Activated T-helper 9 cell treated with anti-CD3 and anti-CD28 coated beads, Interleukin-2, amount 50 U/mL, for 16 hours (primary cell): ENCODE measurements at places on chromosomes 4 and X.

GRCh38 chr4:23899565-23899964, 9.7 kb upstream of the PPARGC1A start:
- DNase-seq = no peak

DNA sequence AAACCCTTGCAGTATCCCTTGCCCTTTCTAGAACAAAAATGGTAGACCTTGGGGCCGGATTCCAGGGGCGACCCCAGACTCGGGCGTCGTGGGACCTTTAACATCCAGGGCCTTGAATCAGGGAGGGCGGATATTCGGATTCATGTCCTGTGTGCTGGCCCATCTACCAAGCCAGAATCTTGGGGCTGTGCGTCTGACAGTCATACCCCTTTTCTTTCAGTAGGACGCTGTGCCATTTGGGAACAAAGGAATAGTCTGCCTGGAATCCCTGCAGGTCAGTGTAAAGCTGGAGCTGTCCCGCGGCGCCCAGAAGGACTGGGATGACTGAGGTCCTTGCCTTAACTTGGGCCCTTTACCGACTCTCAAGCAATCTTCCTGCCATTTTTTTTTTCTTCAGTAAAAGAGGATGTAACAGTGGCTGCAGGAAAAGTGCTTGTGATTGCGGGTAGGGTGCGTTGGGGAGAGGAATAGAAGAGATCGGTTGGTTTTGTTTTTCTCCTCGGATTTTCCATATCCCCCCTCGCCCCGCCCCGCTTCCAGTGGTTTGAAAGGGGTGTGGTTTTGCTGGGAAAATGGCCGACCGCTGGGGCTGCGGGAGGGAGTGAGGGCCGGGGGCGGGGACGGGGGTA, 518 bp downstream of the ARMCX1 start:
- no peak for DNase-seq

GRCh38 chr4:17558941-17559708, 17.9 kb upstream of the LAP3 start:
- no peak for DNase-seq

DNA sequence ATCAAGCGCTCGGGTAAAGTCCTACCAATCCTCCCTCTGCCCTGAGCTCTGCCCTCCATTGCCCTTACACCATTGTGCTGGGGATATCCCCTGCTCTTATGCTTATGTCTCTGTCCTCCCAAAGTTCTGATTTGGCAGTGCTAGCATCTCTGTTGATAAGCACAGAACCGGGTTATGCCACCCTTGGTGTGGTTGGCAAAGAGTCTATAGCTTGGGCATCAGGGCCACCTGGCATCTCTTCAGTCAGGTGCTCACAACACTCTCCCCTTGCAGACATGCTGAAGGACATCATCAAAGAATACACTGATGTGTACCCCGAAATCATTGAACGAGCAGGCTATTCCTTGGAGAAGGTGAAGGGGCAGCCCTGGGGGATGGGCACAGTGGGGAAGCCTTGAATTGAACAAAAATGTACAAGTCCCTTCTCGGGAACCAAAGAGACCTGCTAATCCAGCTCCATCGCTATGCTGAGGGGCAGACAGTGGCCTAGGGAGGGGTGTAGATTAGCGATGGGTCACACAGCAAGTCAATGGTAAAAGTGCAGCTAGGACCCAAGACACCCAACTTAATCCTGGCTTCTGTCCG, 3.8 kb downstream of the MAGED2 start:
- DNase-seq = no peak

DNA sequence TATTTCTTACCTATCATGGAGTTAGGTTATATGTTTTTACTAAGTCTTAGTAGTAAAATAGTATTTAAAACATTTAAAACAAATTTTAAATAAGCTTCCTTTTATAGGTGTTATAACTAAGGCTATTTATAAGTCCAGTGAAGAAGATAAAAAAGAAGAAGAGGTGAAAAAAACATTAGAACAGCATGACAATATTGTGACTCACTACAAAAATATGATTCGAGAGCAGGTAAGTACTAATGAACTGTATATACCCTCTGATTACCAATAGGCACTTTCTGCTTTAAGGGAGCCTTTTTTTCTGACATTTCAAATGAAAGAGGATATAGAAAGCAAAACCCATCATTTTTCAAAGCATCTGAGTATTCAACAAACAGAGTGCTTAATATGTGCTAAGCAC, 76.6 kb downstream of the USO1 start:
- no peak for DNase-seq

GRCh38 chrX:9476810-9477575, 12.1 kb downstream of the TBL1X start:
- DNase-seq = no peak

- no peak for DNase-seq
These were observed 16.5 kb upstream of the PACRGL start for GRCh38 chr4:20683766-20684165.

DNA sequence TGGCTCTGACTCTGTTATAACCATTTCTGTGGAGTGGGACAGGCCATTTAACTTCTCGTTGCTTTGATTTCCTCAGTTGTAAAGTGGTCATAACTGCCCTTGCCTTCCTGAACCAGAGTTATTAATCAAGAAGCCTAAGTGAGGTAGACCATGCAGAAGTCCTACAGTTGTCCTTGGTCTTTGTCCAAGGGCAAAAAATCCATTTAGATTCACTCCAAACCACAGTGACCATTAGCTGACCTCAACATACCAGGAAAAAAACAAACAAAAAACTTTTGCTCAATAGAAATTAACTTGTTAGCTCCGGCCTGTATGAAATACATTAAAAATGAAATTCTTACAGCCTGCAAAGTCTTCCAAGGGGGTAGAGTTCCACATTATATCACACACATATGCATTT, 52.7 kb downstream of the TBC1D9 start:
- DNase-seq = no peak

DNA sequence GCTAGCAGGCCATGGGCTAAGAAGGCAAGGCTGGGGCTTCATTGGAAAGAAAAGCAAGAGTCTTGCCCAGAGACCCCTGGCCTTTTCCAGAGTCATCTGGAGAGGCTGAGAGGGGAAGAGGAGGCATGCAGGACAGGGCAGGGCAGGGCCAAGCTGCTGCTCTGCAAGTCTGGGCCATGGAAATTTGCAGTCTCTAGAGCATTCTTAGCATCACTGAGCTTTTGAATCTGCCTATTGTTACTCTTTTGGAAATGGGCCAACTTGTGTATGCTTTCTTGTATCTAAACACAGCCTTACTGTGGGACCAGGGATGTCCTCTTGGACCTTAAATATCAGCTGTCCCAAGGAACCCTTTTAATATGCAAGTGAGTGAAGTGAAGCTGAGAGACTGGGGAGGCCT, 560.5 kb downstream of the MID1IP1 start:
- no peak for DNase-seq

DNA sequence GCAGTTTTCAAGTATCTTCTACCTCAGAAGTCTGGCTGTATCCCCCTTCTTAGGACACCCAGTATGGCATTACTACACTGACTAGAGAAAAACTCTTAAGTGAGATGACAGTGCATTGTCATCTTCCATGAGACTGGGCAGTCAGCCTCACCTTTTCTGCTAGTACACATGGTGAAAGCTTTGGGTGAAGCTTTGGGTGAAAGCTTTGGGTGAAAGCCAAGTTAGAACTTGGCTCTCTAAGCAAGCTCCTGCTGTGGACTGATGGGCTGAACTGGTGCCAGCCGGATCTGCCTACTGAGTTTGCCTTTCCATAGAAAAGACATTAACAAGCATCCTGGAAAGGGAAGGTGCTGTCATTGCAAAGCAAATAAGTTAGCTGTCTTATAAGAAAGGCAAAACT, 8.8 kb downstream of the EPHA5 start:
- DNase-seq = no peak

- no peak for DNase-seq
These were observed 810.0 kb downstream of the RAB28 start for GRCh38 chr4:12674184-12674583.

DNA sequence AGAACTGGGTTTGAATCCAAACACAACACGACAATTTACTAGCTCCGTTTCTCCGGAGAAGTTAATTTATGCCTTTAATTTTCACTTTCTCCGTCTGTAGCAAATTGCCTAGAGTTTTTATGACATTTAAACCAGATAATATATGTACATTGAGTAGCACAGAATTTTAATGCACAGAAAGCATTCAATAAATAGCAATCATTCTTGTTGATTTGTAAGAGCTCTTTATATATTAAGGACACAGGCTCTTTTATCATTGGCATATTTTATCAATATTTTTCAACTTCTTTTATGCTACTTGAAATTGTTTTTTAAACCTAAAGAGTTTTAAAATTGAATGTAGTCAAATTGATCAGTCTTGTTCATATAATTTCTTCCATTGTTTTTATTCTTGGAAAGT, 99.6 kb upstream of the PPP2R3B start:
- DNase-seq = no peak

DNA sequence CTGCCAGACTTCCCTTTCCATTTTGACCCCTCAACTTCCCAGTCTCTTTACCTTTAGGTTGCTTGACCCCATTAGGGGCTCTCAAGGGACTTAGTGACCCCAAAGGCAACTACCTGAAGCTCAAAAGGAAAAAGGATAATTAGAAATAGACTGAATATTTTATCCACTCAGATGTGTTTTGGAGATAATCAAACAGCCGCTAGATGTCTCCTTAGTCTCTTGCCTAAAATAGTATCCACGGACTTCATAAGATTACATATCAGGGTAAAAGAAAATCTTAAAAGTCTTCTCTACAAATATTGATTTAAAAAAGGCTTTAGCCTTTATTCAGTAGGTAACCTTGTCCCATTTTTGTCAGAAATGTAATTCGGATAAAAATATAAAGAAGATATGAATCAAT, 21.0 kb upstream of the RHOXF2 start:
- DNase-seq = no peak

GRCh38 chr4:7956934-7957656, 17.4 kb upstream of the AFAP1 start:
- no peak for DNase-seq

DNA sequence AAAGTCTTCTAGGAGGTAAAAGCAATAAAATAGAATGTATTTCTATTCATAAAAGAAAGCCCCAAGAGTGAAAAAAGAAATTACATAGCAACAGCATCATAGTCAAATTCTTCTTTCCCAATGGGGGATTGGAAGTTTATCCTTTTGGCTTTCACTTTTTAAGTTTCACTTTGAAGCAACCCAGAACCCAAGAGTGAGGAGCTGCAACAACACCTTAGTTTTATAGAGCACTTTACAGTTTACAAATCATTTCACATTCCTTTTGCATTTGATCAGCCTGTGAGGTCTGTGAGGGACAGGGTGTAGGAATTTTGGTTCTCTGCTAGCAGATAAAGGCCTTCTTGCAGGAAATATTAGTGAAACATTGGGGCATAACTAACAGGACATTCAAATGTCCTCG, 112.0 kb upstream of the NDP start:
- no peak for DNase-seq

DNA sequence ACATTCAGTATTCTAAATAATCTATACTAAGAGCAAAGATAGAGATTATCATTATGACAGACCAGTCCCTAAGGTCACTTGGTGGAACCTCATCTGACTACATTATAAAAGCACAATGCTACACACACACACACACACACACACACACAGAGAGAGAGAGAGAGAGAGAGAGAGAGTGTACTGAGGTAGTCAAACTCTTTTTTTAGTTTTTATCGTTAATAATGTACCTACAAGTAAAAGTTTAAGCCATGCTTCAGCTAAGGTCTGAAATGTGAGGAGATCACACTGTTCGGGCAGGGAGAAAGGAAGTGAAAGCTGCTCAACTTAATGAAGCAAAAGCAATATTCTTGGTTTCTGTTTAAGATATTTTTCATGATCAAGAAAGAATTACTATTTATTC, 75.8 kb upstream of the CCDC160 start:
- no peak for DNase-seq

GRCh38 chr4:19748519-19749479, 502.9 kb upstream of the SLIT2 start:
- DNase-seq = no peak

DNA sequence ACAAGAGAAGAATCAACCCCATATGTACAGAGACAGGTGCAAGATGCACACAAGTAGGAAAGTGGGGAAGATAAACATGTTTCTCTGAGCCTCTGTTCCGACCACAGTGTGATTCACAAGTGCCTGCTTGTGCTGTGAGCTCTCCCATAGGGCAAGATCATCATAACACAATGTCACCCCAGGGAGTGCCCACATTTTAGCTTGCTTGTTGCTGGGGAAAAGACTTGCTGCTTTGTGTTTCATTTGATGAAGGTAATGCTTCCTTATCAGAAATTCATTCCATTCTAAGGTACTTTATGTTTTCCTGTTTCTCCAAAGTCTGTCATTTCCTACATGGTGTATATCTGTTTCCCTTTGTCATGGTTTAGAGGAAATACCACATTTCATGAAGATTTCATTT, 304.5 kb upstream of the DIPK2B start:
- no peak for DNase-seq

- no peak for DNase-seq
These were observed 56.3 kb upstream of the NAP1L5 start for GRCh38 chr4:88753658-88754571.

DNA sequence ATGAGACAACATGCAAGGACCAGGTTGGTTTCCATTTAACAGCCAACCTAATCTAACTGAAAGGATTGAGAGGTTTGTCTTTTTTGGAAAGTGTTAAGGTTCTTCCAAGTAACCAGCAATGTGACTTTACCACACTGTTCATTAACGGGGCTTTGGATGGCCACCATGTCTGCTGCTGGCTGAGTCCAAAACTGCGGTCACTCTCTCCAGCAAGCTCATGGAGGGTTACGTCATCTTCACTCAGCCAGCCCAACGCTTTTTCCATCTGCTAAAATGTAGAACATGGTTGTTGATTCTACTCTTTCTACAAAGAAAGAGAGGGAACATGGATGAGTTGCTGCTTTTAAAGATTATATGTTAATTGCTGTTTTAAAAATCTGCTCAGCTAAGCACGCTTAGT, 11.0 kb downstream of the PKD2 start:
- DNase-seq = no peak

- DNase-seq = no peak
These were observed 763.0 kb downstream of the DMD start for GRCh38 chrX:32448320-32448719.

DNA sequence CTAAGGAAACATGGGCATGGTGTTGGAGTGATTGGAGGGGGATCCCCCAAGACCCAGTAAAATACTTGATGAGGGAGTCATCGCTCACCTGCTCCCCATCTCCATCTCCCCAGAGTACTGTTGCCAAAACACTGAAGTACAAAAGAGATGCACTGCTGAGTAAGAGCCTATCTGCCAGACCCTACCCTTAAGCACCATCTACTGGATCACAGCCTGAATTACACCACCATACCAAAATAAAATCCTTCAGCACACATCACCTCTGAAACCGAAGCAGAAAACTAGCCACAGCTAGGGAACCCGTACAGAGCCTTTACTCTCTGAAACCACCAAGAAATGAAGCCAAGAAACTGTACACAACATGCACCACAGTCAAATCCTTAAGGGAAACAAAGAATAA, 466.3 kb upstream of the ACTRT1 start:
- DNase-seq = no peak

DNA sequence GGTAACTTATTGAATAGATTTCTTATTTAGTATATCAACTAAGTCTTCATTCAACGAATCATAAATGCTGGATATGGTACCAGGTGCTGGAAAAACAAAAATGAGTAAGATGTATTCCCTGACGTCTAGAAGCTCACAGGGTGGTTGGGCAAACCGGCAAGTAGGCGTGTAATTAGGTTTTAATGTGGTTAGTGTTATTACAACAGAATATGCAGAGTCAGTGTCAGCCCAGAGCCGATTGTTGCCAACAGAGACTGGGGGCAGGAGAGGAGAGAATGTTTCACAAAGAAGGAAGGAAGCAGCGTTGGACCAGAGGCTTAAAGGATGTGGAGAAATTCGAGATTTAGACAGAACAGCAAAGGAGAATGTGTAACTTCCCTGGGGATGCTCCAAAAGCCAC, 111.7 kb downstream of the TENM3 start:
- no peak for DNase-seq
